ENCODE measurements at places on chromosomes 3 and 15.

GRCh38 chr3:85255949-85256348 is 297.2 kb downstream of the CADM2 start:
- no peak for DNase-seq

DNA sequence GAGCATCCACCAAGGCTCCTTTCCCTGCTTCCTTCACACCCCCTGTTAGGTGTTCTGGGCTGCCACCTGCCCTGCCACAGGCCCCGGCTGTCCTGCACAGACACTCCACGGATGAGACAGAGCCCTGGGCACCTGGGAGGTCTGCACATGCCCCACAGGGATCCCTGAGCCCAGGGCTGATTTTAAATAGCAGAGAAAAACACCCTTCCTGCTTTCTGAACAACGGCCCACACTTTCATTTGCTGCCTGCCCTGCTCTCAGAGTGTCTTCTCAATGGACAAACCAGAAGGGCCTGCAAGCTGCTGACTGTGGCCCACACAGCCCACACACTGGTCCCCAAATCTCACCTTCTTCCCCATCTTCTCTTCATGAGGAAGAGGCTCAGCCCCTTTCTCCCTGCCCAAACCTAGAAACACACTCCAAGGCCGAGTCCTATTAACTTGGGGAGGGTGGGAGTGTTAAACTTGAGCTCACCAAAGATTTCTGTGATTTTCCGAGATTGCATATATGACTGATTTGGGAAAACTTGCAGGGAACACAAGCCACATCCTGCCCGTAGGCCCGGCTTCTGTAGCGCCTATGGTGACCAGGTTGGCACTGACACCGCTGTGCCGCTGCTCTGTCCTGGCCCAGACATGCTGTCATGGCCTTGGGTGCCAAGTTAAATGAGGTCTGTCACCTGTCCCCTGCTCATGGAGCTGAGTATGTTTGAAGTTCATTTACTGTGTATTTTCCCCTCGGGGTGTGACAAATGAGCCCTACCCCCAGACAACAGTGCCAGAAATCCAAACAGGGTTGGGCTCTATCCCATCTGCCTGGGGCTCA is 47.2 kb upstream of the KLF13 start:
- DNase-seq, result no peak

DNA sequence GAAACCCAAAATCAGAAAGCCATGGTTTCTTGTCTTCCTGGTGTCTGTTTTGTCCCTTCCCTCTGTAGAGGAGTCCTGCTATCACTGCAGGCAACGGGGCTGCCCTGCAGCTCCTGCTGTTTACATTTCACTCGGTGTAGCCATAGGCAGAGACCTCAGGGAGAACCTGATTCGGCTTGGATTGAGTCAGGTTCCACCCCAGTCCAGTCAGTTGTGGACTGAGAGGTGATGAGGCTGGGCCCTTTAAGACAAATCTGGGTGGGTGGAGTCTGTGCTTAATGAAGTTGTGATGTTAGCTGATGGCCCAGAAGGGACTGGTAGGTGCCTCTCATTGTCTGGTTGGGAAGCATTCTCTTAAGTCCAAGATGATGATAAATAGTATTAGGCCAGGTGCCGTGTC is 35.7 kb downstream of the FLNB start:
- no peak for DNase-seq

GRCh38 chr3:72127844-72128243 is 342.9 kb upstream of the PROK2 start:
- DNase-seq, result no peak

- no peak for DNase-seq
Observed at GRCh38 chr15:90212221-90213098, 11.3 kb downstream of the SEMA4B start.

DNA sequence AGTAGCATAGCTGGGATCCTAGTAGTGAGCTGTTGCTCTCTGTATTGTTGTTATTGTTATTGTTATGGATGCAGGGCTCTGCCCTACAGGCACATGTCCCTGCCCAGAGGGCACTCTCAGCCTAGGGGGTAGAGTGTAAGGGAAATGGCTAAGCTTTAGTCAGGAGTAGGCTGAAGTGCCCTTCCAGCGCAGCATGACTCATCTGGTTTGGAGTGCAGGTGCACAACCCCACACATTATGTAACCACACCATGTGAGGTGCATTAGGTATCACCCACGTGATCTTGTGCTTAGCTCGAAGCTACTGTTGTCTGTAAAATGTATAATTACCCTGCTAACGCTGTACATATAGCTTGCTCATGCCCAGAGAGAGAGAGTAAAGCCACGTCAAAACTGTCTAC is 48.3 kb upstream of the TIPARP start:
- DNase-seq, result no peak

DNA sequence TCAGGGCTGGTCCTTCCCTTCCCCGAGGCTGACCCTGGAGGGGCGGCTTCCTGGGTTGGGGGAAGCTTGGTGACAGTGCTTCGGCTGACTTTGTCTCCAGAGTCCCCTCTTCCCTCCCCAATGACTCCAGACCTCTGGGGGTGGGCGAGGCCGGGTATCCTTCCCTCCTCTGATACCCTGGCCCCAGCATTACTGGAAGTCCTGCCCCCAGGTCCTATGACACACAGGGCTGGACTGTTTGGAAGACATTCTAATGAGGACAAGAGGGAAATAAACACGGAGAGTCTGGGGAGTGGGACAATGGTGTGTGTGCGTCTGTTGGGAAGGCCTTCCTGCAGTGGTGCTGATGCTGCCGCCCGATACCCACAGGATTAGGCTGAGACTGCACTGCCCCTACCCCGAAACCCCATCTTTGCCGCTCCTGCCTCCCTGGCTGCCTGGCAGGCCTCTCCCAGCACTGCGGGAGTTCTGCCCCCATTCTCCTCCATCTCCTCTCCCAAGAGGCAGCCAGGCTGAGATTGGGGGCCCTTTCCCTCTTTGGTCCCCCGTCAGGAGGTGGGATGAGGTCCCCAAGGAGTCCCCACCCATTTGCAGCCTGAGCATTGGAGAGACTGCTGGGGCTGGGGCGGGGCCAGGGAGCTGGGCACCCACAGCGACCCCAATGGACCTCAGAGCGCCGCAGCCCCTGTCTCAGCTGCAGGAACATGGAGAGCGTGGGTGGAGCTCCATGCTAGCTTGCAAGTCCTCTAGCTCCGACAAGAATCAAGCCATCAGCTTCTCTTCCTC is 29.7 kb upstream of the FBLN2 start:
- DNase-seq, result no peak

- DNase-seq, result no peak
Observed at GRCh38 chr15:47405365-47406162, 311.7 kb upstream of the SEMA6D start.

DNA sequence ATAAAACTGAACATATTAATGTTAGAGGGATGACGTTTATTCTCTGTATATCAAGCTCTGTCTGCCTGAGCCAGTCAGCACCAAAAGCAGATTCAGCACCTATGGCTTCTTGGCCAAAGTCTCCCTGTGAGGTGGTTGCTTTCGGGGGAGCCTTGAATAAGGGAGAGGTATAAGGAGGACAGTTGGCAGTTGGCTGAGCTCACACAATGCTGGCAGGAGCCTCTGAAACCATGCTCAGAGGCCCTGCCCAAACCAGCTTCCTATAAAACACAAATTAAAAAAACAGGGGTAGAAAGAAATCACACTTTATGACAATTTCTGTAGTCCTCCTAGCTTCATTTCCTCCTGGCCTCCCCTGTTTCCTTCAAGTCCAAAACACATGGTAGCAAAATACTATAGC is 18.8 kb downstream of the ARHGEF3 start:
- no peak for DNase-seq
